ENCODE measurements at places on chromosomes 13 and 19.

DNA sequence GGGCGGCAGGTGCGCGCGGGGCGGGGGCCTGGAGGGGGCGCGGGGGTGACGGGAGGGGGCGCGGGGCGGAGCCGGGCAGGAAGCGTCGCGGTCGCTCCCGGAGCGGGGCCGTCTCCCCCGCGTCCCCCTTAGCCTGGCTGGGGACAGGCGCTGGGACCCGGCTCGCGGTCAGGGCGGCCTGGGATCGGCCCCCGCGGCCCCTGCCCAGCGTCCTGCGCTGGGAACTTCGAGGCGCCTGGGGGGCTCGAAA, 74.7 kb upstream of the MCF2L start:
- no peak for DNase-seq

DNA sequence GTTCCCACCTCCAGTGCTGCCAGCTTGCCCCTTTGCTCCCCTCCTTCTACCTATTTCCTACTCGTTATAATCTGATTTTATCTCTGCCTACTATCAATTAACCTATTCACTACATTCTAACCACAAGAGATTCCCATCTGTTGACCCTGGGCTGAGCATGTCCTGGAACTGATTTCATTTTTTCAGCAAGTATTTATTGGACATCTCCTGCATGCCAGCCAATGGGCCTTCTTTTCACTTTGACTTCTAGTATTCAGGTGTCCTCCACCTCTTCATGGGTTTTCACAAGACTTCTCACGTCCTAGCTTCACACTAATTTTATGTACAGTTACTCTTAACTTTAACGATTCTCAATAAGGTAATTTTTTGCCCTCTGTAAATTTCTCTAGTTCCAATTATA, 282.7 kb upstream of the KLHL1 start:
- DNase-seq: no peak

- no peak for DNase-seq
Observed at GRCh38 chr13:106381091-106381490, 154.4 kb downstream of the EFNB2 start.

DNA sequence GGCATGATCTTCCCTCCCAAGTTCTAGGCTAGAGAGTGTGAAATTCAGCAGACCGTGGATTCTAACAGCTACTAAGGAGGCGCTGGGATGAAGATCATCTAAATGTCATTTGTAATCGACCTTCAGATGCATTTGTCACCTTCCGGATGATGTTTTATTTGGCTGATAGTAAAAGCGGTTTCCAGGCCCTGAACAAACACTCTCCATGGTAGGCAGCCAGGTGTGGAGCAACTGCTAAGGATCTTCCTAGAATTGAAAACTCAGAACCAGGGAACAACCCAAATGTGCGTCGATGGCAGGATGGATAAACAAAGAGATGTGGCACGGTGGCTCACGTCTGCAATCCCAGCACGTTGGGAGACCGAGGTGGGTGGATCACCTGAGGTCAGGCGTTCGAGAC, 107.2 kb upstream of the CACNA1A start:
- no peak for DNase-seq

- no peak for DNase-seq
Observed at GRCh38 chr13:72970956-72971355, 87.8 kb upstream of the KLF5 start.
